ENCODE measurements at places on chromosomes 7 and 10.

DNA sequence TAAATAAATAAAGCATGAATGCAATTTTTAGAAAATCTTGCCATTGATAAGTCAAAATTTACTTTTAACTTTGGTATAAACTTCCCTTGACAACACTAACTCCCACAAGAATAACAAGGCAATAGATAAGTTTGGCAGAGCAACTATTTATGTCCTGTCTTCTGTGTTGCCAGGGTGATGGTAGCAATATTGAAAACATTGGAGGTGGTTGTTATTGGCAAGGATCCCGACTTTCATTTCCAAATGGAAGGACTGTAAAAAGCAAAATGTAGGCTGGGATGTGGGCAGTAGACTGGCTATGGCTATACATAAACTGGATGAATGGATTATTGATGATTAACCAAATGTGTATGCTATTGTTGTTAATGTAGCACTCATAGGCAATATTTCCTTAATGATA, 134.9 kb upstream of the CACNA2D1 start:
- no peak for DNase-seq

GRCh38 chr10:127303105-127303504, 106.7 kb upstream of the INSYN2A start:
- DNase-seq, result no peak

DNA sequence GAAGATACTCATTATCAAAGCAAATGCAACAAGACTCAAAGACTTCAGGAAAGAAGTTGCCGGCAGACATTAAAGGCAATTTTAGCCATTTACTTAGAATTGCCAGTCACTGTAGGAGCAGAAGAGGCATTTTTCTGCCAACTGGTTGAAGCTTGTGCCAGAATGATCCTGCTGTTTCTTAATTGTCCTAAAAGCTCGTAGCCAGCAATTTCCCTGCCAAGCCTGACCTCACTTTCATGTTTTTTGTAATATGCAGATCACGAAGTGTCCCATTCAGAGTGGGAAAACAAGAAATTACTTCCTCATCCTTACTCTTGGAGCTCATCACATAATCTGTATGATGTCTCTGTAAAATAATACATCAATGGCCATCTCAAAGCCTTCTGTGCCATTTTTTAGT, 130.9 kb upstream of the ANKRD1 start:
- DNase-seq, result no peak

- DNase-seq, result no peak
Measured at GRCh38 chr7:5406957-5407945, 16.4 kb downstream of the TNRC18 start.

GRCh38 chr10:34494012-34494411, 321.1 kb downstream of the PARD3 start:
- no peak for DNase-seq

GRCh38 chr7:155452505-155453295, 5.2 kb upstream of the EN2 start:
- DNase-seq, result no peak

GRCh38 chr10:70233109-70233938, at the start of gene PPA1:
Gene PPA1, minus strand, starts transcription at chr10:70233429. Its CDS starts 102 bp downstream, at chr10:70233327.
- DNase-seq, result peak; percentile 98

- DNase-seq, result no peak
Measured at GRCh38 chr7:111833466-111833865, 271.2 kb upstream of the IMMP2L start.

GRCh38 chr7:151061213-151062110, 2.1 kb downstream of the SLC4A2 start:
- DNase-seq, result no peak

DNA sequence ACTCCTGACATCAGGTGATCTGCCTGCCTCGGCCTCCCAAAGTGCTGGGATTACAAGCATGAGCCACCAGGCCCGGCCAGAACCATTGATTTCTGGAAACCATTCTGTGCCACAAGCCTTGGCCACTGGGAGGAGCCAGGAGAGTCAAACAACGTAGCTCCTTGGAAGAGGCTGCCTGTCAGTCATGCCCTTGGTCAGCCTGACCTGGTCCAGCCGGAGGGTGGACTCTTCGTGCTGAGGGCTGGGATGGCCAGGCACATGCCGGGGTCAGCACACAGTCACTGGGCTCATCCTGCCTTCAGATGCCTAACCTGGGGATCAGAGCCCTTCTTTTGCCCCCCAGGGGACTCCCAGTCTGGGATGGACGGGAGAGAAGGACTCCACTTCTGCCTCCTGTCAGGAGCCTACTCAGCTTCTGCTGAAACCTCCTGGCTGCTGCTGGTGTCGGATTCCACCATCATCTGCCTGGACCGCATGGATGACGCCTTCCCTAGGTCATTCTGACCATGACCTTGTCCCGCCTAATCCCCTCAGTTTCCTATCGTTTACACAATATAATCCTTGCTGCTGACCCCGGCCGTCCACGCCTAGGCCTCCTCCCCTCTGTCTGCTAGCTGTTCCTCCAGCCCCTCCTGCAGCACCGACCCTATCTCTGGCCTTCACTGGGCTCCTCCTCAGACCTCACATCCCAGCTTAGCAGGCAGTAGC, 30.4 kb downstream of the TMEM270 start:
- DNase-seq, result no peak

DNA sequence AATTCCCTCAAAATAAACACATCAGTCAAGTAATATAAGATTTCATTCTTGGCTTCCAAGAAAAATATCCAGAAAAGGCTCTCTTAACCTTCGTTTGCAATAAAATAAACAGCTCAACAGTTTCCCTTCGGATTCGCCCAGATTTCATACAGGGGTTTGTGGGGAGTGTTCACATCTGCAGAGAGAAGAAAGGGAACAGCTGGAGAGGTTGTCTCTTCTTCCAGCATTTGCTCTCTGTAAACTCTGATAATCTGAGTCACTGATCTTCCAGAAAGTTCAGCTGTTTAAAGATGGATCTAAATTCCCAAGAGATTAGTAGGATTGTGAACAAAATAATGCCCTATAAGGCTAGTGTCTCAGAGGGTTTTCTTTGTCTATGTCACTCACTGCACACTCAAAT, 277.9 kb downstream of the HPSE2 start:
- DNase-seq, result no peak

DNA sequence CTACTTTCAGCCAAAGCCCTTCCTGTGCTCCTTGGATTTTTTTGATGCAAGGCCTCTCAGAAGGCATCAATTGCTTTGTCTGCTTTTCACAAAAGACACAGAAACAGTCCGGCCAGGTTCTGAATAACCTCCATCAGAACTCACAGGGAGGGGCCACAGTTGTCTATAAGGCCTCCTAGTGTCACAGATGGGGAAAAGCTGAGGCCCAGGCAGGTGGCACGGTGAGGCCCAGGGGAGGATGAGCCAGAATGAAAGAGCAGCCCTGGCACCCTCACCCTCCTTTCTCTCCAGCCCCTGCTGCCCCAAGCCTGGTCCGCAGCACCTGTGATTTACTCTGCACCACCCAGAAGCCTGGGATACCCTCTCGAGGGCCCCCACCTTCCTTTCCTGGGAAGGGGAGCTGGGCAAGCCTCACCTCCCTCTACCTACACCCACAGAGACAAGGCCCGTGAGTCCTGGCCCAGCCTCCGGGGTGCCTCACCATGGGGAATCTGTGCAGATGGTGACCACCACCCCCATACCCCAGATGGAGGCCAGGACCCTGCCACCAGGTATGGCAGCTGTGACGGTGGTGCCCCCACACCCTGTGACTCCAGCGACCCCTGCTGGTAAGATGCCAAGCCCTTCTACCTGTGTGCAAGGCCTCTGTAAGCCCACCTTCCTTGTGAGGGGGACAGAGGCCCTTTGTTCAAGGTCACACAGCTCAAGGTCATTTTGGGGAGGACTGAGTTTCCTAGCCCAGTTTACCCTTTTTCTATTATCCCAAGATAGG, 26.2 kb upstream of the ZNF467 start:
- DNase-seq, result peak; percentile 2

GRCh38 chr10:98538472-98538871, 91.7 kb upstream of the HPS1 start:
- DNase-seq, result no peak

DNA sequence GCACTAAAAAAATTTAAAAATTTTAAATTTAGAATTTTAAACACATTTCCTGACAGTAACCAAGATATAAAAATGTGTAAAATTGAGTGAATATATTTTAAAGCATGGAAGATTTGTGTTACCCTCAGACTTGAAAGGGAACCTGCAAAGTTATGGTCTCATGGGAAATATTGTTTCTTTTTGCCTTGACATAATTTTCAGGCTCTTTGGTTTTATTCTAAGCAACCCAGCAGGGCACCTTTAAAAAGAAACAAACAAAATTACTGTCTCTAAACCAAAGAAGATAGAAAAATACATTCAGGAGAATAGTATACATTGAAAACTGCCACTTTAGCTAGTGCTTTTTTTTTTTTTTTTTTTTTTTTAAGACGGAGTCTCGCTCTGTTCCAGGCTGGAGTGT, 87.5 kb downstream of the ADK start:
- DNase-seq, result no peak

DNA sequence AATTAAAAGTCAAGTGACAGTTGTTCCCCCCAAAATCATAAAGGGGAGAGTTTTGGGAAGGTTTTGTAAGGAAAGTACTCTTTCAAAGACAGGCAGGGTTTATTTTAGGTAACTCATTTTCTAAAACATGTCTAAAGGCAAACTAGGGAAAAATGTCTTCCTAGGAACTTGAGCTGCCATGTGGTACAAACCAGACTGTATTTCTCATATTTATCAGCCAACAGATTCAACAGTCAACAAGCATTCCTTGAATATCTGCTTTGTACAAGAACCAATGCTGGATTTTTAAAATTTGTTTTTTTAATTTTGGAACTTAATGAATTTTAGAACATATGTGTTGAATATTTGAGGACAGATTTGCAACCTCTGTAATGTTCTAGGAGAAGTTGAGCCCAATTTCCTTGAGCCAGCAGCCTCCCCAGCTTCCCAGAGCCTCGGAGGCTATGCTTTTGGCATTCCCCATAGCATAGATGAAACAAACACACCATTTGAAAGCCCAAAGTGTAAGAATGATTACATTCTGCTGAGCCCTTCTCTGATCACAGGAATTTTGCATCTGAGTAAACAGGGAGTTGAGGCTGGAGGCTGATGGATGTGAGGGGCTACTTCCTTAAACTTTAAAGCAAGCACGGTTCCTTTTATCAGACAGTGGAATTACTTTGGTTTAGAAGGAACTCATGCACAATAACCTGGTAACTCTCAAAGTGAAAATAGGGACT, 345.1 kb downstream of the RNLS start:
- DNase-seq, result no peak

DNA sequence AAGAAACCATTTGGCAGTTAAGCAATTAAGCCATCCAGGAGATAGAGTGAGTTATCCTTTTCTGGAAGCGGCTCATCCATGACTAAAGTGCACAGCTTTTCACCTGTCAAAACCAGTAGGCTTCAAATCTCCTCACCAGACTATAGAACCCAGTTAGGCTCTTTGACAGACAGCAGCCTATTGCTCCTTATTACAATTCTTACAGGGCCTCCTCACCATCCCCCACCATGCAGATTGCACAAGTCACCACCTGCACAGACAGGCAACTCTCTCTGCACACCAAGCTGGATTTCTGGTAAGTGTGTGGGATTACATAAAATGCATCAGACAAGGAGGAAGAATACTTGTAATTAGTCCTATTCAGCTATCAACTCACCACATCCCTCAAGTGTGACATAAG, 301.6 kb downstream of the SNX13 start:
- DNase-seq, result no peak

DNA sequence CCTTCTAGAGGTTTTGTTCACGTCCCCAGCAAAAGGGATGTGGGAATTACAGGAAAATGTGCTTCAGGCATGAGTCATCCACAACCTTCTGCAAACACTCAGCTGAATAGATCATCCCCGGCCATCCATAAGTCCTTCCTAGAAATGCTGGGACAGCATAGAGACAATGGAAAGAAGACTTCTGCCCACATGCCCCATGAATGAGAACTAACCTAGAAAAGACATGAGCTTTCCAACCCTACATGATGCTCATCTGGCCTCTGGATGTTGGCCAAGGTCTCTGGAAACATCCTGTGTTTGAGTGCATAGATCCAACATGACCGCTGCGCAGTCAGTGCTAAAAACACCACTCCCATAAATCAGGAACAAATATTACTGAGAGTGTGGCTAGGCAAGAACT, 277.5 kb downstream of the PLXNA4 start:
- no peak for DNase-seq

GRCh38 chr10:127906548-127907377, at the start of gene PTPRE:
Gene PTPRE, plus strand, starts transcription at chr10:127907103. Its CDS starts 133,779 bp downstream, at chr10:128040882.
- DNase-seq, result no peak

GRCh38 chr10:129950676-129951075, 13.4 kb downstream of the EBF3 start:
- DNase-seq, result no peak

DNA sequence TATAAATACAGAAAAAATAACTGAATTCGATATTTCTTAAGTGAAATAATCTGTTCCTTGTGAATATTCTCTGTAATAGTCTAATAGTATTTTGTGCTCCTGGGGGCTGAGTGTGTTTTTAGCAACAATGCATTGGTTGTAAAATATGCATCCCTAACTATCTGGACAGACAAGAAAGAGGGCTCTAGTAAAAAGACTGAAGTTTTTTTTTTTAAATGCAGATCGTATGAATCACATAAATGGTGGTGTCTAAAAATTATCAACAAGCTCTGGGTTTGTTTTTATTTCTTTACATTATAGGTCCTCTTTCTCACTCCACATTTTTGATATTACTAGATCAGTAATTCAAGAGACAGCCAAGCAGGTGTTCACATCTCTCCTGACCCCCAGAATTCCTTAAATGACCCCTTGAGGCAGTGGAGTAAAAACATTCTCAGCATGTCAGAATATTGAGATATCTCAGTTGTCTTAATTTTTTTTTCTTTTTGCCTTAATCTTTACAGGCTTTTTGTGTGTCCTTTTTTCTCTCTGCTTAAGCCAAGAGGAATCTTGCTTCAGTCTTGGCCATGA, 18.2 kb downstream of the ARID5B start:
- DNase-seq, result no peak

DNA sequence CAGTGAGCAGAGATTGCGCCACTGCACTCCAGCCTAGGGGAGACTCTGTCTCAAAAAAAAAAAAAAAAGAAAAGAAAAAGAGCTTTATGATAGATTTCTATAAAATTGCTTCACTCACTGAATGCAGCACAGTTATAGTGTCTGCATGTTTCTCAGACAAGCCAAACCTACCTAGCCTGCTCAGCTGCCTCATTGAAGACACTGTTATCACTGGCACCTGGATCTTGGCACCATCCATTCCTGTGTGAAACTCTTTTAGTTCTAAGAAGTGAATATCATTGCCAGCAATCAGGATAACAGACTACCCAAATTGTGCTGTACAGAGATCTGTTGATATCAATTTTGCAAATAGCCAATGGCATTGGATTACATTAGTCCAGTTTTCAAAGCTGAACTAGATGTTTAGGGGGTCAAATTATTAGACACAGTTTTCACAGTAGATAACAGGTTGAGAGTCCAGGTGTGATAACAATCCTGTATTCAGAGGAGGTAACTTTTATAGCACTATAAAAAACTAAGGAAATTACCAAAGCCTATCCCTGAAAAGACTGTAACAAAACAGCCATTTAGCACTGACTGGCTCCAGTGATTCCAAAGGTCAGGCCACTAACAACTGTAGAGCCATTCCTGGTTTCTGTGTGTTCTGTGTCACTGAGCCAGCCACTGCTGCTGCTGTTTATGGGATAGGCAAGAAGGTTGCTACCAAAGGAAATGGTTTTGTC, 17.1 kb downstream of the PDSS1 start:
- no peak for DNase-seq

All from hematopoietic multipotent progenitor cell treated with erythropoietin and hydrocortisone succinate and interleukin-3 and kit ligand, for 15 days (in vitro differentiated cells).